ENCODE measurements at places on chromosomes 2 and 18. TPM values are rescaled to one million over a fixed set of nuclear protein-coding genes. Genes with fewer than 3 reads are reported as not detected.

The DSC3 gene
- 9.8 TPM for total RNA-seq

The MAP3K19 gene
- not detected for total RNA-seq

The HOXD12 gene
- total RNA-seq = not detected

The IHH gene
- total RNA-seq = 9.0 TPM

The DNAJC5G gene
- total RNA-seq = not detected

The LINC00305 gene
- not detected for total RNA-seq

The DSC2 gene
- 42.4 TPM for total RNA-seq

The SS18 gene
- 89.9 TPM for total RNA-seq

The IDH1 gene
- 166 TPM for total RNA-seq

The SCLY gene
- total RNA-seq = 38.2 TPM

The ABCG8 gene
- 1.6 TPM for total RNA-seq

The KCNG2 gene
- not detected for total RNA-seq

The KIAA2012 gene
- 0.17 TPM for total RNA-seq

The CCDC85A gene
- total RNA-seq = 2.6 TPM

The COLEC12 gene
- not detected for total RNA-seq

The SMAD7 gene
- 11.2 TPM for total RNA-seq

The GALNT5 gene
- total RNA-seq = 51.7 TPM

The DTNA gene
- 10.9 TPM for total RNA-seq

The INO80D gene
- total RNA-seq = 19.5 TPM

The TCF7L1 gene
- total RNA-seq = 2.9 TPM

The MARCHF4 gene
- 0.54 TPM for total RNA-seq

The VAMP8 gene
- 90.8 TPM for total RNA-seq

The GPAT2 gene
- not detected for total RNA-seq

The SLC66A3 gene
- total RNA-seq = 13.5 TPM

The NOL4 gene
- not detected for total RNA-seq

The CFAP65 gene
- total RNA-seq = 1.3 TPM

The TMEM247 gene
- not detected for total RNA-seq

The CPLX4 gene
- total RNA-seq = not detected

The LHCGR gene
- not detected for total RNA-seq
